Foreskin keratinocyte (primary cell): ENCODE measurements at places on chromosomes 4 and X. TPM values are rescaled to one million over a fixed set of nuclear protein-coding genes. Genes with fewer than 3 reads are reported as not detected.
A peak's percentile ranks its signal among the peaks of the same experiment; 100 is the strongest.

GRCh38 chrX:12315526-12315925 lies 177.3 kb downstream of the FRMPD4 start:
- no peak for DNase-seq

GRCh38 chr4:78864405-78865024 lies 74.7 kb downstream of the PAQR3 start:
- DNase-seq, result peak; percentile 60

GRCh38 chr4:7362862-7363430 lies 71.8 kb downstream of the PSAPL1 start:
- no peak for DNase-seq

DNA sequence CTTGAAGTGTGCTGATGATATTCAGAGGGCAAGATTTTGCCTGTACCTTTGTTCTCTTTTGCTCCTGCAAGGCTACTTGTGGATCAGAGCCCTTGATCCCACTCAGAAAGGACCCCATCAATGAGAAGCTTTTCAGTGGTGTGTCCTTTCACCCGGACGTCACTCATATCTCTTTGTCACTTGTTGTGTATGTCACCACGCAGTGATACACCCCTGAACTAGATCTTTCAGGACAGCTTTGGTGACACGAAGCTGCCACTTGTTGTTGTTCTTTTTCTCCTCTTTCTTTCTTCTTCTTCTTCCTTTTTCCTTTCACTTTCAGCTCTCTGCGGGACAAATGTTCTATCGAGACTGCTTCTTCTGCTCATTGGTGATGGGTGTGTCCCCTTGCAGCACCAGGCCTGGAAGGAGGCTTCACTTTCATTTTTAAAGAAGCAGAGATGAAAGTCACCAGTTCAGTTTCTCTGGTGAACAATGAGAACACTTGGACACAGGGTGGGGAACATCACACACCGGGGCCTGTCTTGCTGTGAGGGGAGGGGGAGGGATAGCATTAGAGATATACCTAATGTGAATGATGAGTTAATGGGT lies 83.6 kb downstream of the NBDY start:
- DNase-seq, result no peak

DNA sequence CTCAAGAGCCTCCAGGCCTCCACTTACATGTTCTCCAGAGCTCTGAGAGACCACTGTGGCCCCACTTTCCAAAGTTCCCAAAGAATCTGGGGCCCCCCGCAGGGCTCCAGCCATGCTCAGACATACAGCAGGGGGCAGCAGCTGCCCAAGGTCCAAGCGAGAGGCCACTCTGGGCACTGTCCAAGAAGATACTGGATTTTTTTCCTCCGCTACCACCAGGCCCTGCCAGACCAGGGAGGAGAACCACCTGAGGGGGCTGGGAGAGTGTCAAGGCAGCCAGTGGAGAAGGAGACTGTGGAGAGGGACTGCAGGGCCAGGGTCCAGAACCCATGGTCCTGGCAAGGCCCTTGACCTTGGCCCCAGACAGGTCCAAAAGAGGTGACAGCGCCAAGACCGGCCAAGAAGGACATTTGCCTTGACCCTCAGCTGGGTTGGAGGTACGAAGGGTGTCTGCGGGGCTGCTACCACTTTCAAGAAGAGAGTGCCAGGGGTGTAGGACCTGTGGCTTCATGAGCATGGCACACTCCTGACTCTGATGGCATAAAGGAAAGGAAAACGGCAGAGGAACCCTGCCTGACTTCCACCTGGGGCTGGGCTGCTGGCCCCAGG lies 5.3 kb downstream of the EMD start:
- DNase-seq, result no peak

DNA sequence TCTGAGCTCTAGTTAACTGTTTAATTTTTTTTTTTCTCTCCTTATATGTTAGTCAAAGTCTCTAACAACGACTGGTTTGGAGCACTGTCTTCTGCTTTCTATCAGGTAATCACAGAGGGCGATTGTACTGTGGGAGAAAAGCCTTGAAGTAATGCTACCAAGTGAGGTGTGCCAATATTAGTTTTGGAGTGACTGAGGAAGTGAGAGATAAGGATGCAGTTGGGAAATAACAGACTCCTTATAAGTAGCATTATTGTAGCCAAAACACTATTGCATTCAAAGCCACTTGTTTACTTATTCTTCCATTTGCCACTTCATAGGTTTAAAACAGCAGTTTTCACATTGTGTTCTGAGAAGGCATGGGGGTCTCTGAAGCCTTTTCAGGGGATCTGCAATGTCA lies 79.1 kb upstream of the SLC6A14 start:
- DNase-seq, result no peak

Gene MAGEA12
- total RNA-seq, result not detected in 2 replicates

- DNase-seq, result peak; percentile 70
Measured at GRCh38 chr4:38673130-38673978, 9.4 kb downstream of the KLF3 start.

DNA sequence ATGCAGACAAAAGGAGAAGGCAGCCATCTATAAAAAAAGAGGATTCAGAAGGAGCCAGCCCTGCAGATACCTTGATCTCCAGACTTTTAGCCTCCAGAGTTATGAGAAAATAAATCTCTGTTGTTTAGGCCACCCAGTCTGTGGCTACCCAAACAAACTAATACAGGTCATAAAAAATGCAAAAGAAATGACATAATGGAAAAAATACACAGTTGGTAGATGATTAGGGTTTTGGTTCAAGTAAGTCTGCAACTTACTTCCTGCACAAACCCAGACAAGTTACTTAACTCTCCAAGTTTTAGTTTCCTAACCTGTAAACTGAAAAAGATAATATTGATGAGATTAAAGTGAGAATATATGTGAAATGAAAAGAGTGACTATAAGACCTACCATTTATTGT lies 11.3 kb downstream of the QDPR start:
- no peak for DNase-seq

Gene FOXR2
- not detected in 2 replicates for total RNA-seq

GRCh38 chr4:19030536-19030935 lies 1009.0 kb upstream of the LCORL start:
- DNase-seq, result no peak

GRCh38 chrX:1661922-1662221 lies 47.0 kb downstream of the ASMT start:
- DNase-seq, result no peak

Gene SCML2
- total RNA-seq, result 2.0 TPM in 2 replicates

Gene NPY1R
- total RNA-seq, result 0.04 and 0.17 TPM in 2 replicates

DNA sequence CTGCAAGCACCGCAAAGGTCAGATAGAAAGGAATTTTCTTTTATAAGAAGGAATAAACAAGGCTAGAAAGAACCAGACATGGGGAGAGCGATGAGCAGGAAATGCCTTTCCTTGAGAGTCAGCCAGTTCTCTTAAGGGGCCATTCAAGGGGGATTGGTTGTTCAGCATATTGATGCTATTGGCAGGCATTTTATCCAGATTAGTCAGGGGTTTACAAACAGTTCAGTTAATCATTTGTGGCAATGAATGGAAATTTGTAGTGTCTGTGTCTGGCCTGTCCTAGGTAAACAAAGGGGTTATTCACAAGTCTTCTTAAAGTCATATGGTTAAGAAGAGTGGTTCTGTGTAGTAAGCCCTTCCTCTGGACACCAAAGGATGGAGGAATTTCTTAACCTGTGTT lies 184.7 kb upstream of the FRMPD4 start:
- peak; percentile 81 for DNase-seq

- no peak for DNase-seq
Measured at GRCh38 chr4:6239486-6239885, 30.2 kb upstream of the WFS1 start.

GRCh38 chr4:3352941-3353594 lies 60.2 kb downstream of the RGS12 start:
- no peak for DNase-seq

- DNase-seq, result no peak
Measured at GRCh38 chr4:128661479-128661878, 148.0 kb upstream of the JADE1 start.

- no peak for DNase-seq
Measured at GRCh38 chr4:90080116-90080515, 47.1 kb upstream of the CCSER1 start.

- DNase-seq, result no peak
Measured at GRCh38 chr4:159305129-159305528, 202.2 kb downstream of the RAPGEF2 start.

- DNase-seq, result no peak
Measured at GRCh38 chr4:152065545-152065944, 304.7 kb upstream of the GATB start.

DNA sequence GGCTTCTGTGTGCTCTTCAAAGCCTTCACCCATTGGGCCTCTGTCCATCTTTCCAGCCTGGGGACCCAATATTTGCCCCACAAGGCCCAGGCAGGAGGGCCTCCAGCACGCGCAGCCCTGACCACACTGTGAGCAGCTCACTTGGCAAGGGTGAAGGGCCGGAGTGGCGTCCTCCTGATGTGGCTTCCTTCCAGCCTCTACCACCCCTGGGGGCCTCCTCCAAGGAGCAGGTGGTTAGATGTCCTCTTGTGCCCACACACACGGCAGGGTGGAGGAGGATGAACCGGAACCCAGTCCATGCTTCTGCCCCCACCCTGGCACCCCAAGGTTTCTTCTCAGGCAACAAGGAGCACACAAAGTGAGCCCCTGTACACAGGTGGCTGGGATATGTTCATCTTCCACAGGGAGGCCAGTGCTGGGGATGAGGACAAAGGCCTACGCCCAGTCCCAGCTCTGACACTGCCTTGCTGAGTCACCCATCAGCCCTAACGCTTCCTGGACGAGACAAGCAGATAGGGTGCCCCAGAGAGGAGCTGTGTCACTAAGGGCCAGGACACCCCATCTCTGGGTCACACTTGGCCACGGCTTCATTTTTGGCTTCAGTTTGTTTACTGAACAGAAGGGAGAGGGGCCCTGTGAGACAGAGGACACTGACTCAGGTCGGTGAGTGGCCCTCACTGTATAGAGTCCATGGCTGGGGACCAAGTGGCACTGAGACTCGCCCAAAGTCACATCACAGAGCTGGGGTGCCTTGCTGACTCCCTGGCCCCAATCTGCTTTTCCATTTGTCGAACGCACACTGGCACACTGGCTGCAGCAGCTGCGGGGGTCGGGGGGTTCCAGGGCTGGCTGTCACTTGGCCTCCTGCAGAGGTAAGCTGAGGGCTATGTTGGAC lies 1.9 kb downstream of the UBL4A start:
- no peak for DNase-seq

Gene EDA2R
- total RNA-seq, result 1.7 and 2.9 TPM in 2 replicates

GRCh38 chr4:47482326-47482725 lies 2.7 kb upstream of the ATP10D start:
- peak; percentile 37 for DNase-seq

Gene FATE1
- not detected in 2 replicates for total RNA-seq

DNA sequence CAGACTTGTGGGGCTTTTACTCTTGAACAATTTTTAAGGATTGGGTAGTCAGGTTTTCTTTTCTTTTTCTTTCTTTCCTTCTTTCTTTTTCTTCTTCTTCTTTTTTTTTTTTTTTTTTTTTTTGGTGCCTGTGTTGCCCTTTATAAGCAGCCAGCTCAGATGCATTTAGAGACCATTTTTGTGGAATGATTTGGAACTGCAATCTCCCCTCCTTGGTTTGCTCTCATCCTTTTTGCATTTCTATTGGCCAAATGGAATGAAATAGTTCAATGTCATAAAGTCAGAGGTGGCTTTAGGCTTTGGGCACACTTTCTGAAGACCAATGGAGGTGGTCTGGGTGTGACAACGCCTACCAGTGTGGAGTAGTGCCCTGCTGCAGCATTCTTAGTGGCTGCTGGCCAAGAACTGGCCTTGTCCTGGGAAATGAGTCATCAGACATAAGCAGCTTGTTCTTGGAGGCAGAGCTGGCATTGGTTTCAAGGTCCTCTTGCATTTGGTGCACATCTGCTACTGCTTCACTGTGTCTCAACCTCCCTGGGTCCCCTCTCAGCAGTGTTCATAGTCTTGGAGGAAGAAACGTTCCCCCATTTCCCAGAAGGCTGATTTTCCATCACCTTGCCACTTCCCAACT lies 84.5 kb downstream of the CT47B1 start:
- no peak for DNase-seq

Gene IBSP
- not detected in 2 replicates for total RNA-seq

- DNase-seq, result peak; percentile 60
Measured at GRCh38 chrX:132068405-132068804, 45.3 kb downstream of the STK26 start.

Gene HSFX1
- 0.25 and 0.88 TPM in 2 replicates for total RNA-seq

DNA sequence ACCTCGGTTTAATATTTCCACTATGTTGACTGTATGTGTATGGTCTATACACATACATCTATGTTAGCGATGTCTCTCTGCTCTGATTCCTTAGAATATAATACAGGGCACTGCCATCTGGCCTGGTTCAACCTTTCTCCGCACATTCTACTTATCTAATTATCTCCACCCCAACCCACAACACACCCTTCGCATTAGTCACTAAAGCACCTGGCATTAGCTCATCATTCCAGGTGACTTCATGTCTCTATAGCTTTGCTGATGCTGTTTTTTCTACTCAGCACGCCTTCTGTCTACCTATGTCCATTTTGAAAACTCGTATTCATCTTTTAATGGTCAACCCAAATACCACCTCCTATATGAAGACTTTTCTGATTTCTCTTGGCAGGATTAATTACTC lies 425.2 kb upstream of the RASGEF1B start:
- peak; percentile 65 for DNase-seq

GRCh38 chr4:98540803-98541202 lies 117.6 kb downstream of the TSPAN5 start:
- DNase-seq, result peak; percentile 67

- DNase-seq, result no peak
Measured at GRCh38 chrX:110322603-110323002, 4.7 kb upstream of the AMMECR1 start.

DNA sequence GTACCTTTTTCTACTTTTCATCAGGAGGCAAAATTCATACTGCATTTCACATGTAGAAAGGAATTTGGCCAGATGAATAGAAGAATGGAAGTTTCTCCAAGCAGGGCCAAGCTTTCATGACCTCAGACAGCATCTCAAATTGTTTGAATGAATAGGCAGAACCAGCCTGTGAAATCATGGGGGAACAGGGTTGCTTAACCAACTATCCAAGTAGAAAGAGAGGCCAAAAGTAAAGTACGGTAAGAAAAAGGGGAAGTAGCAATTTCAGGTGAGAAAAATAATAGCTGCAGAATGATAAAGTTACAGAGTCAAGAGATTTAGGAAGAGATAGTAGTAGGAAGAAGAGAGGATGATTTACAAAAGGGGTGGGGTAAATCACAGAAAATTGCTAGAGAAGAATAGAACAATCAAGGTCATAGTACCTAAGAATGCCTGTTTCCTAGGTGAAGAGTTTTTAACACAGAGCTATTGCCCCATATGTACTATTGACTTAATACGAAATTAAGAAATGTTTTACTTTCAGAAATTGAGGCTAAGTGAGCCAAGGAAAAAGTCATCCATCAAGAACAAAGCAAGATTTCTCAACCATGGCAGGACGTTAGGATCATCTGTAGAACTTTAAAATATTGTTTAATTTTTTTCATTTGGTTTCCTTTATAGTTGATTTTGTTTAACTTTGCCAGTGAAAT lies 177.1 kb upstream of the TET2 start:
- no peak for DNase-seq

GRCh38 chrX:10533696-10534365 lies 86.6 kb downstream of the MID1 start:
- DNase-seq, result no peak

DNA sequence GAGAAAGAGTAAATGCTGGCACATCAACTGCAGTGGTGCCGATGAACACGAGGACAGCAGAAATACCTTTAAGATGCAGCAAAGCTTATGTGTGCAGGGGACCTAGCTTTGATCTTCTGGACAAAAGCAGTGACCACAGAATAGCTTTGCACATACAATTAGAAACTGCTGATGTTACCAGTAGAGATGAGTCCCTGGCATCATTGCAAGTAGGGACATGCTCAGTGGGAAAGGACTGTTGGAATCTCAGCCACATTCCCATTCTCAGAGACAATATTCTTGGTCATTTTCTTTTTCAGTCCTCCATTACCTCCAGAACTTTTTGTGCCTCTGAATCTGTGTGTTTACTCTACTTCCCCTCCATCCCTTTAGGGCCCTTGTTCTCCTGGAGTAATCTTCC lies 16.9 kb upstream of the PDLIM3 start:
- peak; percentile 33 for DNase-seq
